Activated CD4-positive, alpha-beta memory T cell treated with anti-CD3 and anti-CD28 coated beads for 36 hours (primary cell): ENCODE measurements at places on chromosomes 12 and 14.

DNA sequence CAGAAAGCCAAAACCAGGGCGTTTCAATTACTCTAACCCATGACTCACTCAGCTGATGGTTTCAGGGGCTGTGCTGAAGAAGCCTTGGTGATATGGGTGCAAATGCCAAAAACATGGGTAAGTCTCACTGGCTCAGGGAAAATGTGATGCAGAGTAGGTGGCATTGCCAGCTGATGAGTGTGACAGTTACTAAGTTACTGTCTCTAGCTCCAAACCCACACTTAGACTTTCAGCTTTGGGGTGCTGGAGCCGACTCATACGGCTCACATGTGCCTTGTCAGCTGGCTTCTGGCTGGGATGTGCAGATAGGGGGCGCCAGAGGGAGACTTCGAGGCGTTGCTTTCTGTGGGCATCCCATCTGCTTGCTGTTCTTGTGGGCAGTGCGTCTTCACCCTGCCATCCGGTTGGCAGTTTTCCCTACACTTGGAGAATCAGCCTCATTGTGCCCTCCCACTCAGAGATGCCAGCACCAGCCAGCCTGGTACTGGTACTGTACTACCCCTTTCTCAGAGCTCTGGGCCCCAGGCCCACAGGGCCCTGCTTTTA is 11.1 kb upstream of the KRT7 start:
- DNase-seq = peak; percentile 93

GRCh38 chr12:123388951-123389559 is 5.1 kb downstream of the KMT5A start:
- DNase-seq = no peak

DNA sequence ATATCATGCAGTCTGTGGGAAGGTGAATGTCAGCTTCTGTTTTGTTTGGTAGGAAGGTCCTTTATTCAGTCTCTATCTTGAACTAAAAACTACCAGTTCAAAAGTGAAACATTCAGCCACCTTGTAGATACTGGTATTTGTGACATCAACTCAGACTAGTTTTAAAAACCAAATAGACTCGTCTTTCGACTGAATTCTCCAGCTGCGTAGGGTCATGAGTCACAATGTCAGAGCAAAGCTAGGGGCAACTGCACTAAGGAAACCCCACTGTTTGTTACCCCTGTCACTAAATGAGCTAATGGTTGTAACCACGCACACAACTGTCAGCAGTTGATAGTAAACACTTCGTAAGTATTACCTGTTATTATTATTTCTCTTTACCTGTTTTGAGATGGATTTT is 144.6 kb downstream of the PRIMA1 start:
- DNase-seq = no peak

DNA sequence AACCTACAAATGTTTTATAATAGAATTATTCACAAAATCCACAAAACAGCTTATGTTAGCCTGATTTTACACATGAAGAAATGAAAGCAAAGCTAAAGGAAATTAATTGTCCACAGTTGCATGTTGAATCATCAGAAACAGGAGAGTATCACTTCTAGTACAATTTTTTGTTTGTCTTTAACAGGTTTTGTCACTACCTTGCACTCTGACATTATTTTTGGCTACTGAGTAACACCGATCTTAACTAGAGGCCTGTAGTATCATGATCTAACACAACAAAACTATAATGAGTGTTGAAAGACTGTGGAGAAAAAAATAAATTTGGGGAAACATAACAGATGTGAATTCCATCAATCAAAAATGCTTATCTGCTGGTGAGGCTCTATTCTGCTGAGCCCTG is 60.1 kb downstream of the TAOK3 start:
- no peak for DNase-seq

DNA sequence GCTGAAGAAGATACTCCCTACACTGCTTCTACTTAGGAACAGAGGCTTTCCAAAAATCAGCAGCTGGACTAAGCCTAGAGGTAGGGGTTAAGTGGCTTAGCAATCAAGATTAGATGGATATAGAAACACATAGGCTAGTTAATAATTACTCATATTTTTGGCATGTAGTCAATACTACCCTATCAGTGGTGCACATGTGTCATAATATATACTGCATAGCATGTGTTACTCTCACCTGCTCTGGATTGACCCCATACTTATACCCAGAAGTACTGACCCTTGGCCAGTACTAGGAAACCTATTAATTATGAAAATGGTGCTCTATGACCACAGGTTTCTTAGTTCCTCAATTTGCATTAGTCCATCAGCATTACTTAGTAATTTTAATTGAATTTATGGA is 528.4 kb upstream of the LMO3 start:
- no peak for DNase-seq

DNA sequence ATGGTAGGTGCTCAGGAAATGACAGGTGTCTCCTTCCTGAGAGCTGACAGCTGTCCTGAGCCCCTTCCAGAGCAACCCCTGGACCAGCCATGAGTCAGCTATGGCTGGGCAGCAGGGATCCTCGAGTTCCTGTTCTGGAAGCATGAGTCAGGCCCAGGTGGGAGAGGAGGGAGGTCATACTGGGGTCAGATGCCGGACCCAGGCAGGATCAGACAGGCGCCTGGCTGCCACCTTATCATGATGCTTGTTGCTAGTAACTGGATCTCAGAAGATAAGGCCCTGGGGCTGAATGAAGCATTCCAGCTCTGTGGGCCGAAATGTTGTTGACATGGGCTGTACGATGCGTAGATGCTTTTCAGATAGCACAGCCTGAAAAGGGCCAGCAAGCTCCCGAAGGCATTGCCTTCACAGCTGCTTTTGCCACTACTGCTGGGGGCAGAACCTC is 17.4 kb upstream of the KRT7 start:
- DNase-seq = no peak

DNA sequence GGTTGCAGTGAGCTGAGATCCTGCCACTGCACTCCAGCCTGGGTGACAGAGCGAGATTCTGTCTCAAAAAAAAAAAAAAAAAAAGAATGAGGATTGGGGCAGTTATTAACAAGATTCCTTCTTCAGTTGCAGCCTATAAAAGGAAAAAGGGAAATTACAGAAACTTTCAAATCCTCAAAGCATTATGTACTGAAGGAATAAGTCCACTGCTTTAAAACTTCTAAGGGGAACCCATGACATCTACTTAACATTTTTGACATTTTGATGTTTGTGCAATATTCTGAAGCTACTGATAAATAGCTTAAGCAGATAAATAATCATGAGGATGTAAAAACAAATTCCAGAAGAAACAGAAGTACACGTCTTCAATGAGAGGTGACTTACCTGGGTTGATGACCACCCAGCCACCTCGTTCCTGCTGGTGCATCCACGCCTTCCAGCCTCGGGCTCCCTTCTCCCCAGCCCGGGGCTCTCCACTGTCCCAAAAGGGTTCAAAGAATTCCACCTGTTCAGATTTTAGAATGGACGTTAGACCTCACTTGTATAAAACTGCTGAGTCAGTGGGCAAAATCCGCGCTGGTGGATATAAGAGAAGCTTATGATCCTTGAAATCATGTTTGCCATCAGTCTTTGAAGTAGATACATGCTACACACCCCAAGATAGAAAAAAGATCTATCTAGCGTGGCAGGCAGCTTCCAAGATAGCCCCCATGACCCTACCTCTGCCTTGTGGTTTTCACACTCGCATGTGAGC is 33.7 kb downstream of the NRDE2 start:
- no peak for DNase-seq

DNA sequence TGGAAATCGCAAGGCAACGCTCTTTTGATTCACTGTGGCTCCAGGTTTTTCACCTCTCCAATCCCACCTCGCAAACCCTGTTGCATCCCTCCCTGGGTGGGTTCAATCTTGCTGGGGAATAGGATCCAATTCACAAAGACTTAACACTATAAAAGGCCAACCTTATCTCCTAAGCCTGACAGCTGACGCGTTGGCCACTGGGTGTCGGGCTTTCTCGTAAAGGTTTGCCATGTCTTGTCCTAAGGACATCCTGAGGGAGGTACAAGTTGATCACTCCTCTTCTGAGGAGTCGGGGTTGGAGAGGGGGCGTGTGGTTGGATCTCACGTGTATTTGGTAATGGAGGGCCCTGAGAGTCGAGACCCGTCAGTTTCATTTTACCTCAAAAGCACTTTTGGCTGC is 112.6 kb upstream of the FZD10 start:
- no peak for DNase-seq

- DNase-seq = no peak
These were observed 310.2 kb downstream of the APAF1 start for GRCh38 chr12:98955284-98955683.

DNA sequence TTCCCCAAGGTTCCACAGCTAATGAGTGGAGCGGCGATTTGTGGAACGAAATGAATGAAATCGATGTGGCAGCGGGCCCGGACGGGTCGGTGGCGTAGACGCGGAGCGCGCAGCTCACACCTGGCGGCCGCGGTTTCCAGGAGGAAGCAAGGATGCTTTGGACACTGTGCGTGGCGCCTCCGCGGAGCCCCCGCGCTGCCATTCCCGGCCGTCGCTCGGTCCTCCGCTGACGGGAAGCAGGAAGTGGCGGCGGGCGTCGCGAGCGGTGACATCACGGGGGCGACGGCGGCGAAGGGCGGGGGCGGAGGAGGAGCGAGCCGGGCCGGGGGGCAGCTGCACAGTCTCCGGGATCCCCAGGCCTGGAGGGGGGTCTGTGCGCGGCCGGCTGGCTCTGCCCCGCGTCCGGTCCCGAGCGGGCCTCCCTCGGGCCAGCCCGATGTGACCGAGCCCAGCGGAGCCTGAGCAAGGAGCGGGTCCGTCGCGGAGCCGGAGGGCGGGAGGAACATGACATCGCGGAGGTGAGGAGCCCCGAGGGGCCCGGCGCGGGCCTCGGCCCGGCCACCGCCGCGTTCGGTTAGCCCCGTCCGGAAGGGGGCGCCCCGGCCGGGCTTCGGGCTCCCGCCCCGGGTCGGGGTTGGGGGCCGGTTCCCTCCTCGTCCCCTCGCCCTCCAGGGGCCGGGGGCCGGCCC is at the start of gene PTPN11:
TSS of gene PTPN11 (plus strand) at position 340 of the 689 bp plus-strand sequence. CDS start at position 505, 165 bp downstream.
- peak; percentile 93 for DNase-seq
